ENCODE measurements at places on chromosomes 1 and 21.

- no peak for DNase-seq
These were observed 6.4 kb downstream of the COL8A2 start for GRCh38 chr1:36118447-36119204.

DNA sequence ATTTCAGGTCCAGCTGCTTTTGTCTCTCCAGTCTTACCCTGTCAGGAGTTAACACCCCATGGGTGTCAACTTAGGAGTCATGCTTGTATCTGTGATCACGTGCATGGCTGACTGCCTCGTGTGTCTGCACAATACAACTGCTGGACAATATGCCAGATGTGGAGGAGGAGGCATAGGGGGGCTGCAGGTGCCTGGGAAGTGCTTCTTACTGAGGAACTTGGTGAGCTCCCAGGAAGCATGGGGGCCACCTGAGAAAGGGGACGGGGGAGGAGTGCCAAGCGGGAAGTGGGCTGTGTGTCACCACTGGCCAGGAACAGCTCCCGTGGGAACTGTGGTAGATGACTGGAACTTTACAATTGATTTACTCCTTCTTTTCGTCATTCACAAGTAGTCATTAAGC, 9.5 kb downstream of the RHEX start:
- no peak for DNase-seq

- DNase-seq: no peak
These were observed 124.0 kb downstream of the CNIH3 start for GRCh38 chr1:224739997-224740684.

DNA sequence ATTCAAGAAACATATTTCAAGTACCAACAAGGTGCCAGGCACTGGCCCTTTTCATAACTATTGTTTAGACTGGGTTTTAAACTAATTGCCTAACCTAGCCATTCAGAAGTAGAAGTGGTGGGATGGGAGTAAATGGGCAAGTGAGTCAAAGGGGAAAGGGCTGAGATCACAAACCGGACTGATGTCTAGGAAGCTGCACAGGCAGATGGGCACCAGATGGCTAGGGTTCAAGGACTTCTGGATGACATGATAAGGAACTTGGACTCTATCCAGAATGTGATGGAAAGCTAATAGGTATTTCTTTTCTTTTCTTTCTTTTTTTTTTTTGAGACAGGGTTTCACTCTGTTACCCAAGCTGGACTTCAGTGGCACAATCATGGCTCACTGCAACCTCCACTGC, 46.6 kb downstream of the LYST start:
- DNase-seq: no peak

- no peak for DNase-seq
These were observed 154.3 kb upstream of the ZNF648 start for GRCh38 chr1:182215764-182216163.

DNA sequence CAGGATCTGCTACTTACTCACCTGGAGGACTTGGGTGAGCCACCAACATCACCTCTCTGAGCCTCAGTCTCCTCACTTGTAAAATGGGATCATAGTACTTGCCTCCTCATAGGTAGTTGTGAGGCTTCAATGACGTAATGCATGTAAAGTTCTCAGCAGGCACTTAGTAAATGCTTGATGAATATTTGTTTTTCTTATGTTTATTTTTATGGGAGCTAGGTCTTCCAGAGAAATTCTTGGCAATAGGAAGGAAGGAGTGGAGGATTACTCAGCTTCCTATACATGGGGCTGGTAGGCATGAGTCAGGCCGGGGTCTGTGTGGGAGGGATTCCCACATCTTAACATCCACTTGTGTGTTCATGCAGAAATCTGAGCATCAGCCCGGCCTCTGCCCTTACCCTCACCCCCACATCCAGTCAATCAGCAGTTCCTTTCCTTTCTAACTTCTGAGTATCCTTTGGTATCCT, 95.4 kb upstream of the USP24 start:
- DNase-seq: no peak
